CD4-positive, alpha-beta T cell treated with Interleukin-10 for 1 hour (primary cell): ENCODE measurements at places on chromosomes 16 and 17.
A peak's percentile ranks its signal among the peaks of the same experiment; 100 is the strongest.

GRCh38 chr16:51924744-51925143 is 622.2 kb downstream of the TOX3 start:
- DNase-seq, result no peak

DNA sequence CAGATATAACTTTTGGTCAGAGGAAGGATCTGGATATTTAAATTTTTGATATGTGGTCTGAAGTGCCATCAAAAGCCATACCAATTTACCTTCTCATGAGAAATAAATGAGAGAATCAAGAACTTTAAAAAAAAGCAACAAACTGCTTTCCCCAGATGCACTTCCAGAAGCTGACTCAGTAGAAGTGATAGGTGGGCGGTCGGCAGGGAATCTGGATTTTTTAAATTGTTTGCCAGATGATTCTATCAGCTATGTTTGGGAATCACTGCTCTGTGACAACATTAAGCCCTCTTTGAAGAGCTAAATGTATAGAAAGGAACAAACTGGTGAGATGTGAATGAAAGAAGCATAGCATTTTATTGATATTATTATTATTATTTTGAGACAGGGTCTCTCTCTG is 19.2 kb downstream of the CDH3 start:
- no peak for DNase-seq

GRCh38 chr16:80751167-80751566 is 53.2 kb downstream of the CDYL2 start:
- no peak for DNase-seq

GRCh38 chr17:81120149-81120484 is 45.2 kb upstream of the PVALEF start:
- no peak for DNase-seq

- no peak for DNase-seq
These were observed 222.8 kb upstream of the SDK2 start for GRCh38 chr17:73867056-73867455.

DNA sequence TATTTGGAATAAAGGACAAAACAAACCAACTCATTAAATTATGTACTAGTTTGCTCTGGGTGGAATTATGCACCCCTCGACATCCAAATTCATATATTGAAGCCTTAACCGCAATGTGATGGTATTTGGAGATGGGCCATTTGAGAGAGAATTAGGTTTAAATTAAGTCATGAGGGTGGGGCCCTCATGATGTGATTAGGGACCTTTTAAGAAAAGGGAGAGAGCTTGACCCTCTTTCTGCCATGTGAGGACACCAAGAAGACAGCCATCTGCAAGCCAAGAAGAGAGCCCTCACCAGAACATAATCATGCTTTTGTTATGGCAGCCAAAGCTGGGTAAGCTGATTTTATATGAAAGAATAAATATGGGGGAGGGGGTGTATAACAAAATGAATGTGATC is 2.0 kb downstream of the C16orf87 start:
- no peak for DNase-seq

- no peak for DNase-seq
These were observed 7.3 kb downstream of the PLEKHG4 start for GRCh38 chr16:67286441-67287235.

- no peak for DNase-seq
These were observed 586 bp downstream of the CD7 start for GRCh38 chr17:82316651-82317393.

GRCh38 chr16:57798953-57799599 is 3.2 kb downstream of the KIFC3 start:
- DNase-seq, result no peak

- no peak for DNase-seq
These were observed 9.9 kb upstream of the MVD start for GRCh38 chr16:88672776-88673175.

DNA sequence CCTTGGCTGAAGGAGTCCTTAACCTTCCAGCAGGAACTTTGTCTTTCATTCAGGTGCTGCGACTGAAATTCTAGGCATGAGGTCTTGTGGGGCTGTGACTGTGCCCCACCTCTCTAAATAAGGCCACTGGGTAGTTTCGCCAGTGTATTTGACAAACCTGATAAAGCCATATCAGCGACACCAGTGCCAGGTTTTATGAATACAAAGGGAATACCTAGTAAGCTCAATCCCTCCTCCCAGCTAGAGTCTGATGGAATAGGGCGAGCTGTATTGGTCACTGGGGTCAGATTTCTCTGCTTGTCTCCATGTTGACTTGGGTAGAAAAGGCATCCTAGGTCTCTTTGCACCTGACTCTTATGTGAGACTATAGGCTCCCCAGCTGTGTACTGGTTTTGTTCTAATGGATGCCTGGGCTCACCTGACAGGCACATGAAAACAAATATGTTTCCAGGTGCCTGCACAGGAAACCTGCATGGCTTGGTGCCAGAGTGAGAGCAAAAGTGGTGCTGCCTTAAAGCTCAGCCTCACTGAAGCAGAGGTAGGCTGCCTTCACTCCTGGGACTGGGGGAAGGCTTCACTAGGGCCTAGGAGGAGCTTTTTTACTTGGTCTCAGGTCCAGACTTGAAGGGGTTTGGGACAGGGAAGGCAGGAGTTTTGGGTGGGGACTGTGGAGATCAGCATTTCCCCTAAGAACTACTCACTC is 8.3 kb downstream of the SLC7A6 start:
- DNase-seq, result peak; percentile 65

- DNase-seq, result no peak
These were observed 77.6 kb upstream of the FOXF1 start for GRCh38 chr16:86432691-86433090.

- no peak for DNase-seq
These were observed 563.9 kb downstream of the TMEM114 start for GRCh38 chr16:8026450-8026849.

DNA sequence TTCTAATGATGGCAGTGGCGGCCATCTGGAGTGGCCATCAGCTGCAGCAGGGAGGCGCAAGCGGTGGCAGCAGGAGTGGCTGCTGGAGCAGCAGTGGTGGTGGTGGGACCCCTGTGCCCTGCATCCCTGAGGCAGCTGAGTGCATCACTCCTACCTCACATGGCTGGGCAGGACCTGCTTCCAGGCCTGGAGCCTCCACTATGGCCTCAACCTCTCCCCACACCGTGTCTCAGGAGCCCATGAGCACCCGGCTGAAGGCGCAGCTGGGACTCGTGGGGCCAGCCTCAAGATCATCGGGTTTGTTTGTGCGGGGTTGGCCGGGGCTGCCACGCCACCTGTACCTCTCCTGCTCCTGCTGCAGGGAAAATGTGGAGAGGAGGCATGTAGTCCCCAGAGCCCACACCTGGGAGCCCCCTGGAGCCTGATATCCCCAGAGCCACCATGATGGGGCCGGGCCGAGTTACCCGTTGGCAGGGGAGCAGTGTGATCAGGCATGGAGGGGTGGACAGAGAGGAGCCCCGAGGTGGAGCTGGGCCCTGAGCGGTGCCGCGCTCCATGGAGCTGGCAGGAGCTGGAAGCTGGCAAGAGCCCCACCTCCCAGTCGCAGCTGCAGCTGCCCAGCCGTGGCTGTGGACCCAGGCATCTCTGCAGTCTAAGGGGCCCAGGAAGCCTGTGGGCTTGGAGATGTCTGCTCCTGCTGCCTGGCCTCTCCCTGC is 16.7 kb downstream of the RHOT1 start:
- DNase-seq, result no peak

DNA sequence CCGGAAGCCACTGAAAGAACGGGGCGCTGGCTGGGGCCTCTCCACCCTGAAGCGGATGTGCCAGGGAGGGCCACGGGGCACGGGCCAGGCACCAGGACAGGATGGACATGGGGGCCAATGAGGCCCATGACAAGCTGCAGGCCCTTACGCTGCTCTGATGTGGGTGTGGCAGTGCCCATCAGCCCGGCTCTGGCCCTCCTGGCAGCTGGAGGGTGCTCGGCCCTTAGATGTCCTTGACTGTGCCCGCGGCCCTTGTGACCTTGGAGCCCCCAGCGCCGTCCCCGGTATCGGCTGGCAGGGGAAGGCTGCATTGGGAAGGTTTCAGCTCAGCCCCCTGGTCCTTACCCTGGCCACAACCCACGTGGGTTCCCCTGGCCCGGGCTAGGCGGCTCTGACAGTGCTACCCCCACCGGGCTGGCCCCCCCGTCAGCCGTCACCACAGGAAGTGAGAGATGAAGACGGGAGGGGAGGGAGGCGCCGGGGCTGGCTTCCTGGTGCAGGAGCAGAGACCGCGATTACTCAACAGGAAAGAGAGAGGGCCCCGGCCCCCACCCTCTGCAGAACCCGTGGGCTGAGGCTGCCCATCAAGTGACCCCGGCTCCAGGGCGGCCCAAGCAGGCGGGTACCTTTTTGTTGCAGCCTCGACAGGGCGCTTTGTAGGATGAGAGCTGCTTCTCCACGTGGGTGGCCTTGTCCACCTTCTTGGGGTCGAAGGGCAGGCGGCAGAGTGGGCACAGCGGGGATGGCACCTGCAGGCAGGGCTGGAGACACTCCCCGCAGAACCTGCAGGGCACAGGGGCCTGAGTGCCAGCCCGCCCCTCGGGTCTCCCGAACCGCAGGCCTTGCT is 5.3 kb downstream of the RNF166 start:
- peak; percentile 94 for DNase-seq

GRCh38 chr16:57846078-57846697 is 43.9 kb upstream of the KIFC3 start:
- DNase-seq, result no peak

DNA sequence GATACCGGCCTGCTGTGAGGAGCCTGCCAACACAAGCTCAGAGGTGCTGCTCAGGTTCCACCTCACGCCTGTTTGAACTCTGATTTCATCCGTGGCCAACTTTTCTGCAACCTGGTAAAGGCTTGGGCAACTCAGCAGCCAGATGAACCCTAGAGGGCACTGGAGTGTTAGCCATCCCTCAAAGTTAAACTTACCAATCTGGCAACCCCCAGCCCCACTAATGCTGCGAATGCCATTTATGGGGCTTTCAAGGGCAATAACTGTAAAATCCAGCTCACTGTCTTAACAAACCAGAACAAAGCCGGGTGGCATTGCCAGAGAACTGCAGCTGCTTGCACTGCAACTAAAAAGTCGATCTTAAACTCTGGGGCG is 105.5 kb downstream of the AXIN2 start:
- peak; percentile 35 for DNase-seq

DNA sequence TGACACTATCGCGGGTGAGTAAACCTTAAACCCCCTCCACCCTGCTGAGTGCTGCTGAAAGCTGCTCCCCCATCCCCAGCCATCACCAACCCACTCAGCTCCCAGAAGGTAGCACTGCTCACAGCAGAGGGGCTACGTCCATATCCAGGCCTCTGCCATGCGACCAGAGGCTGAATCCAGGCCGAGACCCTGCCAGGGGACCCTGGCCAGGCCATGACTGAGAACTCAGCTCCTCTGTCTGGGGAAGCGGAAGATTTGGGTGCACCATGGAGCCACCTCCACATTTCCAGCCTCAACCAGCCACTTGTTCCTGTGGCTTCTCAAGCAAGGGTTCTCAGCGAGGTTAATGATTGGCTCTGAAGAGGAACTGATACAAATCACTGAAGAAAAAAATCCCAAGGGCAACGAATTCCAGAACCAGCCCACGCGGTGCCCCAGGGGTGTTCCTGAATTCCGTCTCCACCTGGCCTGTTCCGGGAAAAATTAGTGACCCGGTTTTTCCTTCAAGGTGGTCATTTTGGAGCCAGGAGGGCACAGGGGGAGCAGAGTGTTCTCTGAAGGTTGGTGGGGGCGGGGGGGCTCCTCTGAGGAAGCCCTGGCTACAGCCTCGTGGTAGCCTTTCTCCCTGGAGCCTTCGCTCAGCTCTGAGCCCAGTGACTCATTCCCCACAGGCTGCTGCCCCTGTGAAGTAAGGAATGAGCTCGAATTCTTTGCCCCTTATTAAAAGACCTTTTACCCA is 9.3 kb upstream of the SLC16A5 start:
- DNase-seq, result no peak

DNA sequence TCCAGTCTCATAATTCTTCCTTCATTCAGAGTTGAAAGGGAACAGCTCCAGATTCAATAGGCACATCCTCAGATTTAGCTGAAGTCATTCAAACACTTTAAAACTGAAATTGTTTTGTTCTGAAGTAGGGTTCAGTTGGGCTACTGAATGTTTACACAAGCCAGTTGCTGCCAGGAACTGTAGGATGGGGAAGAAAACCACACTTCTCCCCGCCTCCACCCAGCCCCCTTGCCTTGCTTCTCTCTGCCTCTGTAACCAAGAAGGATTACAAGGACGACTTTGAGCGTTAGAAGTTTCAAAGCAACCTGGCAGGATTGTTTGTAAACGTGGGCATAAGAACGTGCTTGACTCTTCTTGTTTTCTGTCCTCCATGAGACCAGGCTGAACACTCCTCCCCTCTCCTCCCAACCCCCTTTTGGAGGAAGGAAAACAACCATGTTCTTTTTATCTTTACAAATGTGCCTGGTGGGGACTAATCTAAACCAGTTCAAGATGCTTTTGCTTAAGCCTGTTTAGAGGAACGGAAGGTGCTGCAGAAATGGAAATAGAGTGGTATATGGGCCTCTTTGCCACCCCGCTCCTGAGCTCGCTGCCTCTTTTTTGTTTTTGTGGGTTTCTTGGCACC is 287.9 kb downstream of the FTO start:
- DNase-seq, result no peak

DNA sequence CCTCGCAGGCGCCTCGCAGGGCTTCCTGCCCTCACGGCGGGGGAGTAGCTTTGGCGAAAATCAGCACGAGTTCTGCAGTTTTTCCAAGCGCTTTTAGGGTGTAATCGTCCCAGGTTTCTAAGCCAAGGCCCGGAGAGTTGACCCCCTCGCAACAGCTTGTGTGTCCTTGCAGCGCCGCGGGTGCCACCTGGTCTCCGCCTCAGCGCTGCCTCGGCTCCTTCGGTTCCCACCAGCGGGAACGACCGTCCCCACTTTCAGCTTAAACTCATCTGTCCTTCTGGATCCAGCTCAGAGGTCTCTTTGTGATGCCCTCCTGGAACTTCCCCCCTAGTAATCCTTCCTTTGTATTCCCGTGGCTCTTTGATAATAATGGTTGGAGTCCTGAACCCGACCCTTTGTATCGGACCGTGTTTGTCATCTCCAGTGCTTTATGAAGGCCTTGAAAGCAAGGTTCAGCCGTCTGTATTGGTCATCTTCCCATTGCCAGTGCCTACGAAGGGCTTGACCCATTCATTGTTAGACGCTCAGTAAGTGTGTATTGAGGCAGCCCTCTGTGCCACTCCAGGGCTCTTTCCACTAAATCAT is 858 bp upstream of the SMARCE1 start:
- no peak for DNase-seq

DNA sequence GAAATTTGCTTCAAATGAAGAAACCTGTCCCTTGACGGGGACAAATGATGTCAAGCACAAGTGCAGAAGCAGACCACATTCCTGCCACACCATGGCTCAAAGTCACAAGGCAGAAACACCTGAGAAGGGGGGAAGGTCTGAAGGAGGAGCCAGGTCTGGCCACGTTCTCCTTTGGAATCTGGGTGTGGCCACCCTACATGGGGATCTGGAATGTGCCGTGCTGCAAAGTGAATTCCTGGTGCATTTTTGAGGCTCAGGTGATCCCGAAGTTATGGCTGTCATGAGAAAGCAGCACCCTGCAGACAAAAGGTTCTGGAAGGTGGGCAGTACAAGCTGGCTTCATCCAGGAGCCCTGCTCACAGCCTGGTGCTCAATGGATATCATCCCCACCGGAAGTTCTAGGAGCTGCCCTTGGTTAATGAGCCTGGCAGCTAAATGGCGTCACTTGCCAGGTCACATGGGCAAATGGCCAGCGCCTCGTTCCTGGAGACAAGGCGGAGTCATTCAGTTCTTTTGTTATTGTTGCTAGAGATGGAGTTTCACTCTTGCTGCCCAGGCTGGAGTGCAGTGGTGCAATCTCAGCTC is 20.1 kb upstream of the ADCY9 start:
- no peak for DNase-seq

- peak; percentile 54 for DNase-seq
These were observed 12.5 kb downstream of the CEP295NL start for GRCh38 chr17:78890498-78890897.

- no peak for DNase-seq
These were observed 60.6 kb downstream of the SCNN1B start for GRCh38 chr16:23362460-23363317.
